ENCODE measurements at places on chromosomes 6 and 20.

GRCh38 chr6:118565311-118565960, 17.3 kb downstream of the PLN start:
- no peak for DNase-seq

DNA sequence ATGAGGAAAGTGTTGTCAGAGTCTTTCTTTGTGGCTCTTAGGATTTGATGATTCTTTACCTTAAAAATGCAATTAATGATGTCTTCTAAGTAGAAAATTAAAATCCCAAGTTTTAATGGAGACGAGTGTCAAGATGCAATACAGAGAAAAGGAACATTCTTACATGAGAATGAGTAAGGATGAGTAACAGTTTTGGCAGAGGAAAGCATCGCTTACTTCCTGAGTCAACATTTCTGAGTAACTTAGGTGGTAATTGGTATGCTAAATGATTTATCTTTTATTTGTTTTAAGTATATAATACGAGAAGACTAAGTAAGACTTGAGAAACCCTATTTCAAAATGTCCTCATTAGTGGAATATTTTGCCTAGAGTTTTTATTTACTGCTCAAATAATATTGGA, 101.3 kb downstream of the RTN4IP1 start:
- no peak for DNase-seq

DNA sequence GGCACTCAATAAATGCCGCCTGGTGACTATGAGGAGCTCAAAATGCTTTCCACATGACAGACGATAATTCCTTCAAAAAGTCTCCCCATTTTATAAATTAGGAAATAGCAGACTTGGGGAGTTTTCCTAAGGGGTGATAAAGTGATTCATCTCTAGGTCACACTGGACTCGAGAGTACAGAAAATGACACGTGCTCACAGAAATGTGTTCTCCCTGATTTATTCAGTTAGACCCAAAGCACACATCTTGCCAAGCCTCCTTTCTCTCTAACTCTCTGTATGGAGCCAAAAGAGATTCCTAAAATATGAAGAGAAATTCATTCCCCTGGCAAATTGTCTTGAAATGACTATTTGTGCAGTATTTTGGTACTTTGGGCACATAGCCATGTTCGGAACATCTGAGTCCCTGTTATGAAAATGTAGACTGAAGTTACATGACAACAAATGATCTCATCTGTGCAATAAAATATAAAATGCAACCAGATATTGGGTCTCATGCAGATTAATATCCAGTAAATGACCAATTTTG, 381.1 kb downstream of the TFAP2B start:
- DNase-seq, result no peak

DNA sequence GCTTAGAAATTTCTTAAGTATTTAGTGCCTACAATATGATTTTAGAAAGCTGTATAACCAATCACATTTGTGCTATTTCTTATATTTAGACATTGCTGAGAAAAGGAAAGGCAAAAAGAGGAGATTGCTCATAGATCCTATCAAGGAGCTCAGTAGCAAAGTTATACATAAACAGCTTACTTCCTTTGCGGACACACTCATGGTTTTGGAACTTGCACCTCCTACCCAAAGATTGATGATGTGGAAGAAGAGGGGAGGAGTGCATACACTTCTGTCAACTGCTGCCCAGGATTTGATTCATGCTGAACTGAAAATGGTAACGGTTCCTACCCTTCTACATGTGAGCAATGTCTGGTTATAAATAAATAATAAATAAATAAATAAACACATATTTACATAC, 16.7 kb downstream of the RAD21L1 start:
- DNase-seq, result no peak

GRCh38 chr6:2986722-2987221, 12.9 kb upstream of the NQO2 start:
- no peak for DNase-seq

GRCh38 chr6:154460306-154461071, 50.0 kb downstream of the CNKSR3 start:
- no peak for DNase-seq

- DNase-seq, result no peak
Measured at GRCh38 chr6:28003059-28003458, 46.0 kb downstream of the OR2B6 start.

- no peak for DNase-seq
Measured at GRCh38 chr6:17178754-17179529, 77.1 kb downstream of the STMND1 start.

- DNase-seq, result no peak
Measured at GRCh38 chr6:122730775-122731386, 48.6 kb upstream of the FABP7 start.

DNA sequence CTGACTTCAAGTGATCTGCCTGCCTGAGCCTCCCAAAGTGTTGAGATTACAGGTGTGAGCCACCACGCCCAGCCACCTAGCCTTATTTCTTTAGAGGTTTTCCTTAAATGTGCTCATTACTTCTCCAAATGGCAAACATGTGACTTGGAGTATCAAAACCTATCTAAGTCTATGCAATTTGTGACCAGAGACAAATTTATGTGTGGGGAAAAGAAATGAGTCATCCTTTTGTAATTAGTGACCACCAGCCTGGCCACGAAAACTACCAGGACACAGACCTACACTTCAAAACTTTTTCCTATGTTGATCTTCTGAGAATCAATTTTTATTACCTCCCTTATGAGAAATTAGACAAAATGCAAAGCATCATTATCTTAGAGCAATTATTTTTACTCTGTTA, 64.6 kb upstream of the OGFRL1 start:
- DNase-seq, result no peak

GRCh38 chr20:34834459-34834893, 9.0 kb upstream of the NCOA6 start:
- DNase-seq, result no peak

- DNase-seq, result no peak
Measured at GRCh38 chr6:135310291-135310690, 129.2 kb downstream of the MYB start.

DNA sequence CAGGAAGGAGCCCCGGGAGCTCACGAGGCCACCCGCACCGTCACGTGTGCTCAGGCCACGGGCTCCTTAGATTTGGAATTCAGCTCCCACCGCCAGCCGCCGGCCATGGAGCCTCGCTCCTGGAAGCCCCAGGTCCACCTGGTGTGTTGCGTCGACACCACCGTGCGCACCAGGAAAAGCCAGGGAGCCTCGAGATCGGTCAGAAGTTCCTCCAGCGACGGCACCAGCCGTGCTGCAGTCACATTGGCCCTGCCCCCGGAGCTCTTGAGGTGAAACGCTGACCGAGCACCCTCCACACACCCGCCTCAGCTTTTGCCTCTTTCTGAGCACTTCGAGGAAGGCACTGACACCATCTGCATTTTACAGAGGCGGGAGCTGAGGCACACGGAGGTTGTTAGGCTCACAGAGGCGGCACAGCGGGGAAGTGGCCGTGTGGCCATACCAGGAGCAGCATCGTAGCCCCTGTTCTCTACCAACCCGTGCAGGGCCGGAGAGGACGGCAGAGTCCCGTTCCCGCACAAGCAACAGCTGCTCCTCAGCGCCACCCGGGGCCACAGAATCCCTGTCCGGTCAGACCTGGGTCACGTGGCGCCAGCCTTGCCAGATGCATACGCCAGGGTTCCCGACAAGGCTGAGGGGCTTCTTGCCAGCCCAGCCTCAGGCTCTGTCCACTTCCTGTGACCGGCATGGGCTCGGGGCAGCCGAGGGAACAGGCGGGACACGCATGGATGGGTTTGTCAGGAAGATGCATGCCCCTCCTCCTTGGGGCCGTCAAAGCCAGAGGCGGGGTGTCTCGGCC, 7.6 kb downstream of the NKAIN4 start:
- DNase-seq, result no peak

- no peak for DNase-seq
Measured at GRCh38 chr20:5865604-5866003, 84.7 kb downstream of the TRMT6 start.

DNA sequence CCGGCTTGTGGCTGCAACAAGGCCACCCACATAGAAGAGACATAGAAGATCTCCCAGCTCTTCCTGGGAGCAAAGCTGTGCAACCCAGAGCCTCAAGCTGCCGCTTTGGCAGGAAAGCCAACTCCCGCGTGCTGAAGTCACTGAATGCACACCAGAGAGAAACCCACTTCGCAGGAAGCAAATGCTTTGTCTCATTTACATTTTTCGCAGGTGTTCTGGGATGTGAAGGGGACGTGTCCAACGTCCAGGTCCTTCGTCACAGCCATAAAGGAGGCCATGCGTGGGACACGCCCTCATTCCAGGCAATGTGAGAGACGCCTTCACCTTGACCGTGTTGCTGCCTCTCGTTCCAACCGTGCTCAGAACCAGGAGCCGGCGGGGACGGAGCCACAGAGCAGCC, 24.4 kb downstream of the KCNQ2 start:
- no peak for DNase-seq

- no peak for DNase-seq
Measured at GRCh38 chr20:53872561-53873229, 197.7 kb downstream of the BCAS1 start.

DNA sequence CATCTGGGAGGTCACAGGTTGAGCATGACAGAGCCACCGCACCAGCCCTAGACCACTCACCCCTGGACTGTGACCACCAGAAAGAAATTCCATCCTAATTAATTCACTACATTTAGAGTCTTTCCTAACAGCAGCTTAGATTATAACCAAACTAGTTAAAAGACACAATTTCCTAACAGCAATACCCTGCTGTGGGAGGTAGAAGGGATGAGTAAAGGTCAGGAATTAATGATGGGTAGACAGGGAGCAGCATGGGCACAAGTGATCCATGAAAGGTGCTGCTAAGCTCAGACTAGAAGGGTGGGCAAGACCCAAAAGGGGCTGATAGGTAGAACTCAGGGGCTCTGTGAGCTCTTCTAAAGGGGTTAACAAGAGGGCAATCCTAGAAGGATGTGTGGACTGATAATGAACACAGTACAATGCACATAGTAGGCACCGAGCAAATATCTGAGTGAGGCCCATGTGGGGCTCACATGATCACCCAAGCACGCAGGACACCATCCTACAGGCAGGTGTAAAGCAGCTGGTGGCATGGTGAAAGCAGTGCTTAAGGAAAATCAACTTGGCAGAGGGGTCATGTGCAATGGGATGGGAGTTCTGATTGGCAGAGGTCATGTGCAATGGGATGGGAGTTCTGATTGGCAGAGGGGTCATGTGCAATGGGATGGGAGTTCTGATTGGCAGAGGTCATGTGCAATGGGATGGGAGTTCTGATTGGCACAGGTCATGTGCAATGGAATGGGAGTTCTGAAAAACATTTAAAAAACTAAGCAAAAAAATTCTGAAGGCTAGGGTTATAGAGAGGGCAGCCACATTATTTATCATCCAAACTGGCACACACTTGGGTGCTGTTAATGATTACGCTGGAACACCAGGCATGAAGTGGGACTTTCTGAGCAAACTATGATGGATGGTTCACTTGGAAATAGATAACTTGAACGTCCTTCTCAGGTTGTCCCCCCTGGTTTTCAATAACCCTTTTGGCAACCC, 188.2 kb upstream of the FOXQ1 start:
- no peak for DNase-seq

DNA sequence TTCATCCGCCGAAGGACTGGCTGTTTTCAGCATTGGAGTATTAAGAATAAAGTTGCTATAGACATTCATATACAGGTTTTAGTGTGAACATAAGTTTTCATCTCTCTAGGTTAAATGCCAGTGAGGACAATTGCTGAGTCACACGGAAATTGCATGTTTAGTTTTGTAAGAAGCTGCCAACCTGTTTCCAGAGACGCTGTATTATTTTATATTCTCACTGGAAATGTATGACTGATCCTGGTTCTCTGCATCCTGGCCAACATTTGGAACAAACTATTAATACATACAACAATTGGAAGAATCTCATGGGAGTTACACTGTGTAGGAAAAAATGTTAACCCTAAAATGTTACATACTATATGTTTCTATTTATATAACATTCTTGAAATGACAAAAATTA, 16.7 kb upstream of the TGM6 start:
- no peak for DNase-seq

GRCh38 chr6:16706911-16707783, 54.1 kb downstream of the ATXN1 start:
- no peak for DNase-seq

GRCh38 chr6:29336269-29336668, 32.4 kb downstream of the OR5V1 start:
- no peak for DNase-seq

- DNase-seq, result no peak
Measured at GRCh38 chr20:48041078-48041780, 255.9 kb upstream of the SULF2 start.

- DNase-seq, result no peak
Measured at GRCh38 chr20:18005170-18005989, 36.6 kb downstream of the MGME1 start.

GRCh38 chr6:166657531-166657930, 30.5 kb upstream of the RPS6KA2 start:
- DNase-seq, result no peak

DNA sequence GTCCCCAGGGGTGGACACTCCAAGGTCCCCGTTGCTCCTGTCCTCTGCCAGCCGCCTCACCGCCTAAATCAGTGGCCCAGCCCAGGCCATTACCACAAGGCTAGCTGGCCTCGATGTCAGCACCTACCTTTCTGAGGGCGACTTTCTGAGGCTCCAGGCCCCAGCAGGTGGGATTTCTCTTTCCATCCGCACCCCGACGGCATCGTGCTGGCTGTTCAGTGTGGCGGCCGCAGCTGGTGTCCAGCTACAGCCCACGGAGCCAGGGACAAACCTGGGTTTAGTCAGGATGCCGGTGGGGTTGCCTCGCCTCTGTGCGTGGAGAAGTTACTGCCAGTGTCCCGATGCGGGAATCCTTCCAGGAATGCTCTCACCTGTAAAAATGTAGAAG, 60.8 kb downstream of the ERMARD start:
- no peak for DNase-seq

DNA sequence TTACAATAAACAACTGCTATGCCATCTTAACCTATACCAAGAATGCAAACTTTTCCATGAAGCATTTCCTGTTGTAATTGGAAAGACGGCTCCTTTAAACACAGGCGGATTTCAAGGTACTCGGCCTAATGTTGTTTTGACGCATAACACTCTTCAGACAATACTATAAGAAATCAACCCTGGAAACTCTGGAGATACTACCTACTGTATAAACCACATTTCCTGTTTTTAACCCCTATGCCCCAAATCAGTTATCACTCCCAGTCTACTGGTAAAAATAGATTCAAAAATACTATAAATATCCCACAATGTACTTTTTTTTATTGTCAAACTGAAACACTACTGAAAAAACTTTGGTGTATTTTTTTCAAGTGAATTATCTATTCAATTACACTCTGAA, 118.1 kb downstream of the IRF4 start:
- DNase-seq, result peak; percentile 49

- DNase-seq, result no peak
Measured at GRCh38 chr6:9140172-9140571, 704.8 kb upstream of the SLC35B3 start.

DNA sequence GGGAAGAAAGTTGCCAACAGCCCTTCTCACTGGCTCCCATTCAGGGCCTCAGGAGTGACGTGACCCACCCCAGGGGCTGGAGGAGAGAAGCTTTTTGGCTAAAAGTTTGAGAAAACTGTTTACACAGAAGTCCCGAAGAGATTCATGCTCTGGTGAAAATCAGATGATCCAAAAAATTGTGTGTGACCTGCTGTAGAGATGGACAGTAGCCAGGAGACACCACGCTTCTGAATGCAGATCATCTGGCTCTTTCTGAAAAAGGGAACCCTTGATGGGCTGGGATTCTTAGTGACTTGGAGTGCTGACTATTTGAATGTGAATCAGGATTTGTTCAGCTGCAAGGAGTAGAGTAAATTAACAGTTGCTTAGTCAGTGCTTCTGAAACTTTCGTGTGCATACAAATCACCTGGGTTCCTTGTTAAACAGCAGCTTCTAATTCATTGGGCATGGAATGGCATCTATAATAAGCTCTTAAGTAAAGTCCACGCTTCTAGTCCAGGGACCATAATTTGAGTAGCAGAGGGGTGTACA, 265.1 kb downstream of the PREX1 start:
- DNase-seq, result no peak

- no peak for DNase-seq
Measured at GRCh38 chr20:44112889-44113617, 73.9 kb downstream of the JPH2 start.
